ENCODE measurements at places on chromosomes 1 and 21.

DNA sequence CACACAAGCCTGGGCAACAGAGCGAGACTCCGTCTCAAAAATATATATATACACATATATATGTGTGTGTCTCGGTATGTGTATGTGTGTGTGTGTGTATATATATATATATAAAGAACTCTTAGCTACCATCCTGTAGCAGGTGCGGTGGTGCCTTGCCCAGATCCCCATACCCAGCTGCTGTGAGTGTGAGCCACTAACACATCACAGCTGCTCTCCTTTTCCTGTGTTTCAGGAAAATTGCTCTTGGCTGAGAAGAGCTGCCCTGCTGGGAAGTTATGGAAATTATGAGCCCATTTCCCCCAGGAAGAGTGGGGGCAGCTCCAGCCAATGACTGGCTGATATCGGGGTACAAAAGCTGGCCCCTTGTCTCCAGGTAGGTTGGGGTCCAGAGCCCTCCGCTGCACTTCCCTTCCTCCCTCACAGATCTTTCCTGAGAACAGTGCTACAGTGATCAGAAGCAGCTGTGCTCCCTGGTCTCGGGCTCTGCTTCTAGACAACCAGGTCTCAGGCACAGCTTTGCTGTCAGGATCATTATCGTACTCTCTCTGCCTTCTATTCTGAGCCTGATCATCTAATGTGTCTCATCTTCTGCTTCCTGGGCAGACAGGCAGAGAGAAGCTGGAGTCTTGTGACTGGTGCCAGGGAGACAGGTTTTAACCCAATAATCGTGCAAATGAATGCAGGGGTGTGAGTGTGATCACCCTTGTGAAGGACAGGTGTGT lies 109.6 kb upstream of the ZNF678 start:
- DNase-seq: no peak

- DNase-seq: no peak
Measured at GRCh38 chr1:16054598-16055540, 11.3 kb downstream of the CLCNKB start.

DNA sequence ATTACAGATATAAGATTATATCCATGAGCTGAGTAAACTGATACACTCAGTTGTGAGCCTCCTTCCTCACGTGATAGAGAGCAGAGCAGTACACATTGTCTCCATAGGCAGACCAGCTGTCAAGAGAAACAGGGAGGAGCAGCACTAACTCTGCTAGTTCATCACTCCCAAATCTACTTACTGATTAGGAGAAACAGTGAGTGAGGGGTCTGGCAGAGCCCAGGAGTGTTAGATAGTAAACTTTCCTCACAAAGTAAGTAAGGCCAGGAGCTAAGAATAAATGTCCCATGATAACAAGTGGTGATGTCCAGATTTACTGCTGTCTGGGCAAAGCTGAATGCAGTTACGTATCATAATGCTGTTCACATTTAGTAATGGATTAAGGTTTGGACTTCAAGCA lies 168.6 kb upstream of the KCNK2 start:
- no peak for DNase-seq

GRCh38 chr1:33637846-33638440 lies 165.5 kb downstream of the ZSCAN20 start:
- DNase-seq: no peak

DNA sequence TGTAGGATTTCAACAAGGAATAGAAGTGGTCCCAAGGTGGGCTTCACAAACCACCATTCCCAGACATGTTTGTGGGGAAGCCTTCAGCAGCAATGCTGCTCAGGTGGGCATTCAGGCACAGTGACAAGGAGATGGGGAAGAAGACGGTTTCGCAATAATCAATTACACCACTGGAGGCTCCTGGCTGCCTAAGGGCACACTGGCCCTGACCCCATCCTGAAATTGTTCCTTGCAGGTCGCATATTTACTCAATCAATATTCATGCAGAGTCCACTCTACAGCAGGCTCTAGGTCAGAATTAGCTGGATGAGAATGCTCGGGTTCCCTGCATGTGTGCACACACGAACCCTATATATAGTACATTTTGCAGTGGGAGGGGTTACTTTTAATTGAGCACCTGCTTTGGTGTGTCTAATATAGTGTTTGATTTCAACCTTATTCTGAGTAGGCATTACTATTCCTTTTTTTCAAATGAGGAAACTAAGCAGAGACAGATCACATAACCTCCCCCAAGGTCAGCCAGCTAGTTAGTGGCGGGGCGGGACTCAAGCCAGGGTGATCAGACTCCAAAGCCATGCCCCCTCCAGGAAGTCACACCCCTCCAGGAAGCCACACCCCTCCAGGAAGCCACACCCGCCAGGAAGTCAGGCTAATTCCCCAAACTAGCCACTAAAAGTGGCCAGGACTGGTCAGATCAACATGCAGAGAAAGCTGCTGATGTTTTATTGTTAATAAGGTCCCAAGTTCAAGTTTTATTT lies 106.5 kb downstream of the HLCS start:
- peak; percentile 31 for DNase-seq

- no peak for DNase-seq
Measured at GRCh38 chr1:40530735-40531380, 579 bp upstream of the ZNF684 start.

DNA sequence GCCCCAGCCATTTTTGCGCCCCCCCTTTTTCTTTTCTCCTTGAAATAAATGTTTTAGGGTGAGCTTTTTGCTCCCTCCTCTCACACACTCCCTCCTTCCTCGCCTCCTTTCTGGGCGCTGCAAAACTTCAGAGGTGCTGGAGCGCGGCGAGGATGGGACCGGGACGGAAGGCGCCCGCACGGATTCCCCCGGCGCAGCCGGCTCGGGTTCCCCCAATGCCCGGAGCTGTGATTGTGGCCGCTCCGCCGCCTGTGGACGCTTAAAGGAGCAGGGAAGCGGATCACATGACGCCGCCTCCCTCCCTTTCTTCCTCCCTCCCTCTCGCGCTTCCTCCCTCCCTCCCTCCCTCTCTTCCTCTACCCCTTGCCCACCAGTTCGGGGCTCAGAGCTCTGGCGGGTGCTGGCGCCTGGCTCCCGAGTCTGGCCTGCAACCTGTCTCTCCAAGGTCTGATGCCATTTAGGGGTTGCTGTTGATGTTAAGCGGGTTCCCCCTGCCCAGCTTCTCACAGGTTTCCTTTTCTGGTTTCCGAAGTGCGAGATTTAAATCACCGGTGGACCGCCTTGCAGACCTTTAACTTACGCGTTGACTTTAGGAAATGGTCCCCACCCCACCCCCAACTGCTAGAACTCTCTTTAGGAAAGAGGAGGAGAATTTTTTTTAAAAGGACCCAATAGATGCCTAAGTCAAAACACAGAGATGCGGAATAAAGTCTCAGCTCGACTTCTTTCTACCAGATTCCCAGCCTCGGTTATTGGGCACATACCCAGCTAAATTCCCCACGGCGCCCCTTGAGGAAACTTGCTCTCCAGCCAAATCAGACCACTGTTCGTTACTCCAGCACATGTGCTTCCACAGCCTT lies at the start of gene WLS:
TSS of gene WLS (minus strand) at position 235 of the 860 bp plus-strand sequence. CDS start at position 11, 224 bp downstream.
- DNase-seq: no peak

- no peak for DNase-seq
Measured at GRCh38 chr1:43349594-43350306, 9.0 kb upstream of the CDC20 start.

- no peak for DNase-seq
Measured at GRCh38 chr1:200907611-200908097, 13.0 kb downstream of the INAVA start.

DNA sequence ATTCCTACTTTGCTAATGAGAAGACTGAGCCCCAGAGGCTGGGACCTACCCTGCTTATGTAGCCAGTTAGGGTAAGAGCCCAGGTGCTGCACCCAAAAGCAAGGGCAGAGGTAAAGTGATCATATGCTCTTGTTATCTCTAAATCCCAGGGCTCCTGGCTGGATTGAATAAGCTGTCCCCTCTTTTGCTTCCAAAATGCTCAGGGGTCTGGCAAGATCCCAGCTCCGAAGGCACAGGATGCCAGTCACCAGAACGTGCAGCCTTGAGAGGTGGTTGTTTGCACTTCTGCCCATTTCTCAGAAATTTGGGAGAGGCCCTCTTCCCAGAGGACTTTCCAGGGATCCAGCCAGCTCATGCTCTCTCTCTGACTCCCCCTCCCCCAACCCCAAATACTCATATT lies 142.4 kb upstream of the TMEM51 start:
- no peak for DNase-seq

DNA sequence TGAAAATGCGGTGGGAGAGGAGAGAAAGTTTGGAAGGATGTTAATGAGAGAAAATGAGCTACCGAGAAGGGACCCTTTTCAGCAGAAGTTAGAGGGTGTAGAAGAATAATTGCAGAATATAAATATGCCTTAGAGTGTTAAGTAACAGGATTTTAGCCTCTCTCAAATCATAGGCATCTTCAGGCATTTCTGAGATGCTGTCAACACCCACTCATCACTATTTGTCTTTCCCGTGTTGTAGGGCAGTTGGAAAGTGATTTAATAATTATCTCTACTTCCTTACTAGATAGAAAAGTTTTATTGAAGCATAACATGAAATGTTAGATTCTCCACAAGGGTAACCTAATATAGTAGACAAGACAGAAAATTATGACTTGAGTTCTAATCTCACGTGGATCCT lies 96.4 kb upstream of the RGS4 start:
- no peak for DNase-seq

DNA sequence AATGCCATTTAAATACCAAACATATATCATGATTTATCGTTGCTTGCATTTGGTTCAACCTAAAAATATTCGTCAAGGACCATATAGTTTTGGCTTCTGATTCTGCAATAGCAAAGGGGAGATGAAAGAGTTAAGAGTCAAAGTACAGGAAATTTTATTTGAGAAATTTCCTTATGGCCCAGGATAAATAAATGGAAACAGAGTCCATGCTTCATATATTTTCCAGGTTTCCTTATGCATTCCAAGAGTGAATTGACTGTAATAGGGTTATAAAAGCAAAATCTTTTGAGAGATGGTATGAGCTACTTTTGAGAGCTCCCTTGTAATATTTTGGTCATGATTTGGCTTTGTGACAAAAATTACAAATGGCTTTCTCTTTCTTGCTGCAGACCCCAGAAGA lies 140.1 kb downstream of the HMCN1 start:
- DNase-seq: no peak

DNA sequence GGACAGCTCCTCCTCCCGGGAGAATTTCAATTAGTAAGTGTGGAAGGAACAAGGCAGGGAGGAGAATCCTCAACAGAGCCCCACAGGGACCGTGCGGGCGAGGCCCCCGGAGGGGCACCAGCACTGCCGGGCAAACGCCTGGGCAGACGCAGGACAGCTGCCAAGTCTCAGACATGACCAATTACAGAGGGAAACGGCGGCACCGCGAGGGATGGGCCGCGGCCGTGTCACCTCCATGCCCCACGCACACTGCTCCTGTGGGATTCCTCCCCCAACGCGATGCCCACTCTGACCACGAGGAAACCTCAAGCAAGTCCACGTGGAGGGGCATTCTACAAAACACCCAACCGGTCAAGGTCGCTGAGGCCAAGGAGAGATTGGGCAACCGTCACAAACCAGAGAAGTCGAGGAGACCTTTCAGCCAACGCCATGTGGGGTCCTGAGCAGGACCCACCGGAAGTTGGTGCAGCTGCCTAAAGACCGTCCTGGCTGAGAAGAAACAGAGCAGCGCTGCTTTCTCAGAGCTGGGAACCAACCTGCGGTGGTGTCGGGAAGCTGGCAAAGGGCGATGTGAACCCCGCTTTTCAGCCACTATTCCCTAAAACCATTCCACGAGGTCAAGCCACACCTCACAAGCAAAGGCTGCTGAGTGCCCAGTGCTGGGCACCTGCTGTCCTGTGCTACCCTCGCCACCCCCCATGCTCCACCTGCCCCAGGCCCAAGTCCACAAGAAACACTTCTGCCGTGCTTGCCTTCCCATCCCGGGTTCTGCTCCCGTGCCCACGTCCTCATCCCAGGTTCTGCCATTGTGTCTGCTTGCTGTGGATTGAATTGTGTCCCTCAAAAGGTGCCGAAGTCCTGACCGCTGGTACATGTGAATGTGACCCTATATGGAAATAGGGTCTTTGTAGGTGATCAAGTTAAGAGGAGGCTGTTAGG lies 1.4 kb upstream of the KRTAP10-4 start:
- no peak for DNase-seq

DNA sequence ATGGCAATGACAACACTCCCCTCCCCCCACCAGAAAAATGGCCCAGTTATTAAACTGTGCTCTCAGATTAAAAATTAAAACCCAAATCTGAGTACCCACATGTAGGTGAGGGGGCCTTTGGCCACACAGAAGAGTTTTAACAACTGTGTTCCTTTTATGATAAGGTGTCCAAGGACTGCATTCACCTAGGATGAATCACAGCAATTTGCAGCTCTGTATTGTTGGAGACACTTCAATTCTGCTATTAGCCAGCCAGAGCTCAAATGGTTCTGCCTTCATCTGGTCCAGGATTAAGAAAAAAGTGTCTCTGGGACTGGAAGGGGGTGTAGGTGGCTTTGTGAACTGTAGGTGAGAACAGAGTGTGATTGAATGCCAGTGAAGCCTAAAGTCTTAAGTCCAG lies 43.3 kb upstream of the DIRAS3 start:
- no peak for DNase-seq

- DNase-seq: no peak
Measured at GRCh38 chr21:43210454-43211071, 41.8 kb downstream of the CRYAA start.

DNA sequence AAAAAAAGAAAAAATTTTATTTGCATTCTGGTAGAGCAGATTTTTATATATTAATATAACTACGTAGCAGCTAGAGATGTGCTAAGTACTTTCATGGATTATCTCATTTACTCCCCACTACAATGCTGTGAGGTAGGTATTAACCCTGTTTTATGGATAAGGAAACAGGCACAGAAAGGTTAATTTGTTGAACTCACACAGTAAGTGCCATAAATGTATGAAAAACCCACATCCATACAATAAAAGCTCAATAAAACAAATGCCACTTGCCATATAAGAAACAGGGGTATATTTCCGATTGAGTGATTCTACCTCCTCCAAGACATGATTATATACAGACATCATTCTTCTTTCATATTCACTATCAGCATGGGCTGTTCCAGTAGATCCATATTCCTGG lies 83.1 kb downstream of the INTS7 start:
- no peak for DNase-seq

DNA sequence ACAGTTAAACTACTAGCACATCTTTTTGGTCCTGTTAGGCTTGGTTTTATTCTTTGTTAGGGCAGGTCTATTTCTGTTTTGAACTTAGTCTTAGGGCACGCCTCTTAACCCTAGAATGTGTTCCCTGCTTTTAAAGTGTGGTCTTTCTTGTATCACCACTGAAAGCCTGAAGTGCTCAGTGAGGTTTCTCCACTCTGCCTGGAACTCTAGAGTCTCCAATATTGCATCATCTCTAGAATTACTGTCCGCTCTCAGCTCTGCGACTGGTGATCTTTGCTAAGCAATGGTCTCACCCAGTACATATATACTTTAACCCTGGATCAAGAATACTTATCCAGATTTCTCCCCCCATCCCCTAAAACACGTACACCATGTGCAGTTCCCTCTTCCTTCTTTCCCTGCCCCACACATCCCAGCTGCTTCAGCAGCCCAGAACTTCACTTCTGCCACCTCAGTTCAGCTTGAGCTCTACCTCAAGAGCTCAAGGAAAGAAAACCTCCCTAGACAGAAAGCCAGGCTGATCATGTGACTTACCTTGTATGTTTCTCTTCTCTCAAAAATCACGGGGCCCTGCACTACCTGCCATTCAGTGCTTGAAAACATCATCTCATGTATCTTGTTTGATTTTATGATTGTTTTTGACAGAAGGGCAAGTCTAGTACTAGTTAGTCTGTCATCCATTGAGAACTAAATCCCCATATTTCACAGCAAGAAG lies 59.9 kb downstream of the TENT5C start:
- no peak for DNase-seq

Data from bone marrow (tissue), 2 donors.